ENCODE measurements at places on chromosomes 16 and 17.

- DNase-seq: no peak
These were observed 706.9 kb upstream of the SOX9 start for GRCh38 chr17:71413935-71414334.

GRCh38 chr16:85681255-85681654 is 7.5 kb downstream of the GINS2 start:
- no peak for DNase-seq

- no peak for DNase-seq
These were observed 18.0 kb upstream of the BRD7 start for GRCh38 chr16:50386774-50387173.

DNA sequence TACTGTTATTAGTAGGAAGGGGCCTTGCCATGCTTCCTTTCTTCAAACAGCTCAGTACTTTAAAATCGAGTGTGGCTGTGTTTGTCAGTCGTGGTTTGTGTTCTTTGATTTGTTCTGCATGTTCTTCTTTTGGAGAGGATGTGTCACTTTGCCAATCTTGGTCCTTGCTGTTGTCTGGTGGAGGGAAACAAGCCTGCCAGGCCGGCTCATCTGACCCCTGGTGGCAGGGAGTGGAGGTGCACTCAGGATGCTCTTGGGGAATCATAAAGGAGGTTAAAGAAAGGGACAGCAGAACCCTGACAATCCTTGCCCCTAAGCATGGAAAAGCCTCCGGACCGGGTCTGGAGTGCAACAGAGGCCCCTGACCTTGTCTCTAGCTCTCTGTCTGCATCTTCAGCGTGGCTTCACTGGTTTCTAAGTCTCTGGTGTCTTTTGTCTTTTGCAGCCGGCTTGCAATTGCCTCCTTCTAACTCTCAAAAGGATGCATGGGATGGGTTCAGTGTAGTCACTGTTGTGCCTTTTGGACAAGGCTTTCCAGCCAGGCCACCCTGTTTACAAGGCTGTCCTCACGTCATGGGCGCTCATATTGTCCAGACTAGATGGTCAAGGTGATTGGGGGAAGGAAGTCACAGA is 135.8 kb downstream of the WWOX start:
- peak; percentile 31 for DNase-seq
